ENCODE measurements at places on chromosomes 2 and 18.

DNA sequence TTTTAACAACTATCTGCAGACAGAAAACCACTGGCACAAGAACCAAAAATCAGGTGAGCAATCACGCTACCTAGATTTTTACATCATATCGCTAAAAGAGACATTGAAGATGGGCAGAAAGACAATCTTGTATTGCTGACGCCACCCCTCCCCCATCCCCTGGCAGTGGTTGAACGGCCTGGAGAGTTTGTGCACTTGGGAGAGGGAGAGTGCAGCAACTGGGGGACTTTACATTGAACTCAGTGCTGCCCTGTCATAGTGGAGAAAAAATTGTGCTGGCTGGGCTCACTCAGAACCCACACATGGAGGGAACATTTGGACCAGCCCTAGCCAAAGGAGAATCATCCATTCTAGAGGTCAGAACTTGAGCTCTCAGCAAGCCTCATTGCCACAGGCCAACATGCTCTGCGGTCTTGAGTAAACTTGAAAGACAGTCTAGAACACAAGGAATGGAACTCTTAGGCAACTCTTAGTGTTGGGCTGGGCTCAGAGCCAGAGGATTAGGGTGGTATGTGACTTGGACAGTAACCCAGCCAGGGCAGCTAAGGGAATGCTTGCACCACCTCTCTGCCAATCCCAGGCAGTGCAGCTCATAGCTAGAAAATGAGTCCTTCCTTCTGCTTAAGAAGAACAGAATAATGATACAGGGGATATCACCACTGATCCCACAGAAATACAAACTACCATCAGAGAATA lies 220.0 kb upstream of the CYP26B1 start:
- DNase-seq = no peak

- no peak for DNase-seq
These were observed 224.8 kb downstream of the NUP35 start for GRCh38 chr2:183349091-183349490.

GRCh38 chr2:136008205-136008865 lies 22.9 kb upstream of the DARS1 start:
- no peak for DNase-seq

- no peak for DNase-seq
These were observed 1.7 kb downstream of the RTN4 start for GRCh38 chr2:55048508-55049042.

GRCh38 chr2:197042739-197043196 lies 116.3 kb upstream of the PGAP1 start:
- DNase-seq = no peak

GRCh38 chr18:42038936-42039335 lies 83.9 kb downstream of the PIK3C3 start:
- no peak for DNase-seq

DNA sequence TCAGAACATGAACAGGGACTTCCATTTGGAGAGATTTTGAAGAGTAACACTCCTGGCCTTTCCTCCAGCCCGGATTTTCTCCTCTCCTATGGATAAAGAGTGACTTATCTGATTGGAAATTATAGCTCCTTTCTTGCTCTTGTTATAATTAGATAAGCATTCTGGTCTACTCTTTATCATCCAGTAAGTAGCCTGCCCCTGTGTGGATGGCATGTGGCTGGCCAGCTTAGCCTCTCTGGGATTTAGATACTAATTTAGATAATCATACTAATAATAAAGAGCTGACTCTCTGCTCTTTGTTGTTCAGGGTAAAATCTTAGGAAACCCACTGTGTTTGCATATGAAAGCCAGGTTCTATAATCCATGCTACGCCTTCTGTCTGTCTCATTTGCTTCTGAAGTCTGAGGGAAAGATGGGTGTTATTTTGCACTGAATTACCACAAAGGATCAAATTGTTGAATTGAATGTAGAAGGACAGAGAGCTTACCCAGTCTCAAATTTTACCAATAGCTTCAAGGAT lies 438.8 kb downstream of the SPAG16 start:
- DNase-seq = no peak

GRCh38 chr2:229601396-229601795 lies 113.0 kb downstream of the DNER start:
- no peak for DNase-seq

DNA sequence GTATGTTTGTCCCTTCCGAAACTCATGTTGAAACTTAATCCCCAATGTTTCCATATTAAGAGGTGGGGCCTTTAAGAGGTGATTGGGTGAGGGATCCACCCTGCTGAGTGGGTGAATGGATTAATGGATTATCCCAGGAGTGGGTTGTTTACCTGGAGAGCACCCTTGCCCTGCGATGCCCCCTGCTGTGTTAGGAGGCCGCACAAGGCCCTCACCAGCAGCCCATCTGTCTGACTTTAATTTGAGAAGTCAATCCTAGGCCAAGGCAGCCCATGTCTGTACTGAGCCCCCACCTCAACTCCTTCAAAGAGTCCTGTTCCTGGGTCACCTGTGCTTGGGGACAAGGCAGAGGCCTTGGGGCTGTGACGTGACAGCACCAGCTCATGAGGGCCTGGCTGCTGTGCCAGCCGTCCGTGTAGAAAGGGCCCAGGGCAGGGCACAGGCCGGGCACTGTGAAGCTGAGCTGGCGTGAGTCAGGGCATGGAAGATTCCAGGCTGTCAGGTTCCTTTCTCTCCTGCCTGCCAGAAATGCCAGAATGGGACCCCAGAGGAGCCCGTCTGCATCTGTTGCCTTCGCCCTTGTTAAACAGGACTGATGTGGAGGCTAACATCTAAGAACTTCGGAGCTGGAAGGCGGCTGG lies 21.3 kb upstream of the TAF1B start:
- DNase-seq = no peak

DNA sequence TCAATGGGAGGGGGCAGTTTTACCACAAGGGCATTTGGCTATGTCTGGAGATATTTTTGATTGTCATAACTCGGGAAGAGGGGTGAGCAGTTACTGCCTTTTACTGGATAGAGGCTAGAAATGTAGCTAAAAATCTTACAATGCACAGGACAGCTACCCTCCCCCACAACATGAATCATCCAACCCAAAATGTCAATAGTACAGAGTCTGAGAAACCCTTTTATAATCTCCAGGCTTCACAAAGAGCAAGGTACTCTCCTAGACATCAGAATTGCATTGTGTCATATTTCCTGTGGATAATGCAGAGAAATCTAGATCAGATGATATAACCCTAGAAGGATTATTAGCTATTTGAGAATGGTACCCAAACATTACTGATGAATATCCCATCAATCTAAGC lies 277.1 kb upstream of the NRP2 start:
- DNase-seq = no peak

DNA sequence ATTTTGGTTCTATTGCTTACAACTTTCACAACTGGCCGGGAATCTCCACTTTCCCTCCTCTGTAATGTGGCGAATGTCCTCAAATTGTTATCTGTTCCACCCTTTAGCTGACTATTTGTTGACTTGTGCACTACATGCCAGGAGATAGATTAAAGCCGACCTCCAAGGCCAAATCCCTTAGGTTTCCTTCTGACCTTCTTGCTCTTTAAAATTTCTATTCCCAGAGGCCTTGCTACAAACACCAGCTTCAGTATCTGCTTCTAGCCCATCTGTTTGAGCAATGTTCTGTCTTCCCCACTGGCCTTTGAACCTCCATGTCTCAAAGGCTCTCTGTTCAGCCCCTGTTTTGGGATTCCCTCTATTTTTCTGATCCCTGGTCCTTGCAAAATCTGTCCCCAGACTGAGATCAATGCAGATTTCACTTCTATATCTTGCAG lies 426.2 kb downstream of the LRATD1 start:
- DNase-seq = no peak

DNA sequence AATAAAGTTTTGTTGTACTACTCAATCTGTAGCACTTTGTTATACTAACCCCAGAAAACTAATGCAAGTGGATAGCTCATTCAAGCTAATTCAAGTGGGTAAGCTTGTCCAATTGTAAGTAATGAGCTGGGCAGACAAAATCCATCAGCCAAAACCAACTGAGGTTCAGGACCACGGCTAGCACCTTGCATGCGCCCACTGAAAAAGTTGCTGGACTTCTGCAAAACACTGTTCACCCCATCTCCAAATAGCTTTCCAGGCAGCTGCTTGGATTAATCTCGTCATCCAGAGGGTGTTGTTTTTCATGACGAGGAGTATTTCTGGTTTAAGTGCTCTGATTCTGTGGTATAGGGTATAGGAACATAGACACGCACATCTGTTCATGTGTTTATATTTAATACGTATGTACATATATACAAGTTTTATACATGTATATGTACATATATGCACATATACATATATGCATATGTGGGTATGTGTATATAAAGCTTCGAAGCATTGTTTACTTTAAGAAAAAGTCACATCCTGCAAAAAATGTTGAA lies 307.5 kb downstream of the GALR1 start:
- no peak for DNase-seq

DNA sequence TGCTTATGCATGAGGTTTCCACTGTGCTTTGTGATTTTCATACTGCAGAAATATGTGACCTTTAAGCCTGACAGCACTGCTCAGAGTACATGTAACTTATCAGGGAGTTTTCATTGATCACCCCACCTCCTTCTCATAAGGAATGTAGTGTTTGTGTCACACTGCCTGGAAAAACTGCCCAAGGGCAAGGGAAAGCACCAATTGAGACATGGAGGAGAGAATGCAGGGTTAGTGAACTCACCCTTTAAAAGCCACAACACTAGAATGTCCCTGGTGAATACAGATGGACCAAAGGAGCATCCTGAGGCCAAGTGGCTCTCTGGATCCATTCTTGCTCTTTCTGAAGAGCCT lies 147.2 kb upstream of the SPATS2L start:
- no peak for DNase-seq

DNA sequence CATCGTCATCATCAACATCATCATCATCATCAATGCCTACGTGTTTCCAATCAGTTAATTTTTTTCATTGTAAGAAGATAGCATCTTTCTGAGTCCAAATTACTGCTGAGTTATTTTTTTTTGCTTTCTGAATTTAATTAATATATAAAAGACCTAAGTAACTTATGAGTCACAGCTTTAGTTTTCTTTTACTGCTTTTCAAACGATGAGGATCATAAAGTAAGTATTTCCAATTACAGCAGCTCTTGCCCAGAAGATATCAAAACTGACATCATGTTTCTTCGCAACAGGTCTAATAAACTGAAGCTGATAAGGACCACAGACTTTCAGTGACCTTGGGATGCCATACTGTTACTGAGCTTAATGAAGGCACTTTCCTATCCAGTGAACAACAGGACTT lies 442.2 kb downstream of the DSEL start:
- DNase-seq = no peak

GRCh38 chr2:173496746-173497145 lies 142.1 kb downstream of the CDCA7 start:
- DNase-seq = no peak

DNA sequence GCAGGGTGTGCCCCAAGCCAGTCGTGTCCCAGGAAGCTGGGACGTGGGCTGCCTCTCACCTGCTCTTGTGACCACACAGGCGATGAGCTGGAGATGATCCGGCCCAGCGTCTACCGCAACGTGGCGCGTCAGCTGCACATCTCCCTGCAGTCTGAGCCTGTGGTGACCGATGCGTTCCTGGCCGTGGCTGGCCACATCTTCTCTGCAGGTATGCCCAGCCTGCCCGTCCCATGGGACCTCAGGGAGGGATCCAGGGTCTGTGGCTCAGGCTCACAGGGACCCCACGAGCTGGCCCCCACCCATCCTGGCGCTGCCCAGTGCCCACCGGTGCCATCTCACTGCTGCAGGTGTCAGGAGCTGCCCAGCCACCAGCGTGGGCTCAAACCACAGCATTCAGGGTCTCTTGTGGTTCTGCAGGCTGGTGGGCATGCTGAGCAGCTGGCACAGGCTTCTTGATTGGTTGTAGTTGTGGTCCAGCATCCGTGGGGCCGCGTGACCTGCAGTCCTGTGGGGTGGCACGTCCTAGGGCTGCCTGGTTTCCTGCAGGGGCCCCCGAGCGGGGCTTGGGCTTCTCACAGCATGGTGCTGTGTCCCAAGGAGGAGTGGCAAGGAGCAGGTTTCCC lies 3.8 kb downstream of the BOK start:
- no peak for DNase-seq

DNA sequence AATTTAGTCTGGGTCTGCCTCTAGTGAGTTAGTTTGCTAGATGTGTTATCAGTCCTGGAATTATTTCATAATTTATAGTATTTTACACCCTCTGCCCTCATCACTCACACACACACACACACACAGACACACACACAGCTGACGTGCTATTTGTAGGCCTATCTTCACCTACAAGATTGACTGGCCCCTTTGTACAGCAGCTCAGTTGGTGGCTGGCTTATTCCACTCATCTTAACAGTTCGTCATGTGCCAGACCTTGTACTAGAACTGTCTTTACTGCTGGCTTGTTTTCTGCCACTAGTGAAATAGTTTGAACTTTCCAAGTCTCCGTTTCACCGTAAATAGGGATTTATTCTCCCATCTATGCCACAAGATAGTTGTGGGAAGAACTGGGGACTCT lies 21.3 kb downstream of the CENPO start:
- DNase-seq = no peak

- no peak for DNase-seq
These were observed 9.5 kb upstream of the MALL start for GRCh38 chr2:110124939-110125691.

DNA sequence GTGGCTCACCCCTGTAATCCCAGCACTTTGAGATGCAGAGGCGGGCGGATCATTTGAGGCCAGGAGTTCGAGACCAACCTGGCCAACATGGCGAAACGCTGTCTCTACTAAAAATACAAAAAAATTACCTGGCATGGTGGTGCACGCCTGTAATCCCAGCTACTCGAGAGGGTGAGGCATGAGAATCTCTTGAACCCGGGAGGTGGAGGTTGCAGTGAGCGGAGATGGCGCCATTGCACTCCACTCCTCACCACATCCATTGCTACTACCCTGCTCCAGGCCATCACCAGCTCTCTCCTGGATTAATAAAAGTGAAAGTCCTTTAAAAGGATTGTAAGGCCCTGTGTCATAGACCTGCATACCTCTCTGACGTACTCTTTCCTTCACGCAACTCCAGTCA lies 1.2 kb downstream of the RMP24 start:
- no peak for DNase-seq

- no peak for DNase-seq
These were observed 772.3 kb downstream of the LRRTM4 start for GRCh38 chr2:76749858-76750257.

DNA sequence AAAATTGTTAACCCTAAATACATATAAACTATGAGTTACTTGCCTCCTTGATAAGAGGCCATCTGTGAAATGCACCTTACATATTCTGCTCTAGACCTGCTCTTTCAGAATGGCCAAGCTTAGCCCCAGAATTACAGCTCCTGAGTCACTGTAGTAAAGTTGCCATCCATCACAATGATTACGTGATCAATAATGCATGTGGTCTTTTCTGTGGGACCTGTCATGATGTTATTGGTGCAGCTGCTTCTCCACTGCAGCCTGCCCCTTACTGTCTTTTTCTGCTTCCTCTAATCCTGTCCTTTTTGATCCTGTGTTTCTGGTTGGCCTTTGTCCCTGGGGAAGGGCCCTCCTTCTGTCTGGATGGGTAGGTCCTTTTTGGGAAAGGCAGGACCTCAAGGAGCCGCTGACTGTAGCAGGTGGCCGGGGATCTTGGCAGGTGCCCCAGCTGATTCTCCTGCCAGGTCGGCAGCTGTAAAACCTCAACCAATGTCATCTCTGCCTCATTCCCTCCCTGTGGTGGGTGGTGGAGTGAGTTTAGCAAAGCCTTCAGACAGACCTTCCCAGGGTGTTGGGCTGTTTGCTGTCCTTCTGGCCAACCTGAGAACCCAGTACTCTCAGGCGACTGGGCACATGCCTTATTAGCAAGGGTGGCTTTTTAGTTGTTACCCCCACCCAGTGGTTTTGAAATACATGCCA lies 126.2 kb upstream of the EML6 start:
- no peak for DNase-seq

GRCh38 chr2:104487366-104487765 lies 366.5 kb upstream of the POU3F3 start:
- DNase-seq = no peak

- no peak for DNase-seq
These were observed 20.0 kb downstream of the GREB1 start for GRCh38 chr2:11553661-11554398.

All from stimulated activated CD4-positive, alpha-beta T cell treated with anti-CD3 and anti-CD28 coated beads, Interleukin-1b, Interleukin-23, amount 100 ng/mL, for 1 hour (primary cell).